ENCODE measurements at places on chromosomes 12 and 14.
A peak's percentile ranks its signal among the peaks of the same experiment; 100 is the strongest.

GRCh38 chr14:62905566-62905965 is 139.7 kb downstream of the KCNH5 start:
- no peak for DNase-seq

GRCh38 chr12:131087991-131088700 is 134.4 kb downstream of the ADGRD1 start:
- no peak for DNase-seq

DNA sequence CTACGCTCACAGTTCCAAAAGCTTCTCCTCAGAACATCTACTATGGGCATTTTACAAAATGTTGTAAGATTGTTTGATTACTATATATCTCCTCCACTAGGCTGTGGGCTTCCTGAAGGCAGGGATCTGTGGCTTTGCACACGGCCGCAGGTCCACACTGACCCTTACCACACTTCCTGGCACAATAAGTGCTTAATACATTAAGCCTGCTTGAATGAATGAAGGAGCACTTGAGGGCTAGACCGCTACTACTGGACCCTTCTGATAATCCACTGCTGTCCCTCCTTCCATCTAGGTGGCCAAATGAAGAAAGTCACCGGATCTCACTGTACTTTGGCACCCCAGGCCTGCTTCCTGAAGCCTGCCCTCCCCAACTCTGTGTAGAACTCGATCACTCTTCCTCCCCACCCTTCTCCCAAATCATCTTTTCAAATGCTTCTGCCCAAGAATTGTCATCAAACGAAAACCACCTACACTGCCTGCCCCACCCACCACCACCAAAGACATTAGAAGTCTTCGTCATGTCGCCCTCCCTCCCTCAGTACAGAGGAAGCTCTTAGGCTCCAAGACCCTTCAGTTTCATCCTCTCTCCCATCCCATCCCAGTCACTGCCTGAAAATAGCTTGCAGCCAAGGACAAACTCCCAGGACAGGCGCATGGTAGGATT is 596 bp upstream of the ZBTB39 start:
- DNase-seq: peak; percentile 42

GRCh38 chr14:49593016-49593415 is 5.7 kb upstream of the LRR1 start:
- DNase-seq: no peak

- DNase-seq: no peak
Observed at GRCh38 chr12:108116699-108117098, 12.4 kb upstream of the WSCD2 start.

DNA sequence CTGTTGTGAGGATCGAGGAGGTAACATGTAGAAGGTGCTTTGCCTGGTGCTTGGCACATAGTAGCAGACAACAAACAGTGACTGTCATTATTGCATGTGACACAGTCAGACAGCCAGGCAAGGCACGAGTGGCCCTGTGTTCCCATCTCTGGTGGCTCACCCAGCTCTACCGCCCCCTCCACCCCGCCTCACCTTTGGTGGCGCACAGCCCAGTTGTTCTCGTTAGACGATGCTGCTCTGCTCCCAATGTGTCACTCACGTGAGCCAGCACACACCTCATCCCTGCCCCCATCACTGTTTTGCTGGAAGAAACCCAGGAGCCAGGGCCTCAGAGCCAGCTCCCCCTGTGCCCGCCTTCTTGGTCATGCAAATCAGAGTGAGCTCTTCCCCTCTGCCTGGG is 113.3 kb downstream of the CALM1 start:
- no peak for DNase-seq

- DNase-seq: peak; percentile 30
Observed at GRCh38 chr12:96811083-96811482, 96.0 kb upstream of the NEDD1 start.

GRCh38 chr12:121239351-121240061 is 29.6 kb downstream of the P2RX4 start:
- no peak for DNase-seq

- no peak for DNase-seq
Observed at GRCh38 chr14:104119119-104119487, 19.3 kb upstream of the KIF26A start.

DNA sequence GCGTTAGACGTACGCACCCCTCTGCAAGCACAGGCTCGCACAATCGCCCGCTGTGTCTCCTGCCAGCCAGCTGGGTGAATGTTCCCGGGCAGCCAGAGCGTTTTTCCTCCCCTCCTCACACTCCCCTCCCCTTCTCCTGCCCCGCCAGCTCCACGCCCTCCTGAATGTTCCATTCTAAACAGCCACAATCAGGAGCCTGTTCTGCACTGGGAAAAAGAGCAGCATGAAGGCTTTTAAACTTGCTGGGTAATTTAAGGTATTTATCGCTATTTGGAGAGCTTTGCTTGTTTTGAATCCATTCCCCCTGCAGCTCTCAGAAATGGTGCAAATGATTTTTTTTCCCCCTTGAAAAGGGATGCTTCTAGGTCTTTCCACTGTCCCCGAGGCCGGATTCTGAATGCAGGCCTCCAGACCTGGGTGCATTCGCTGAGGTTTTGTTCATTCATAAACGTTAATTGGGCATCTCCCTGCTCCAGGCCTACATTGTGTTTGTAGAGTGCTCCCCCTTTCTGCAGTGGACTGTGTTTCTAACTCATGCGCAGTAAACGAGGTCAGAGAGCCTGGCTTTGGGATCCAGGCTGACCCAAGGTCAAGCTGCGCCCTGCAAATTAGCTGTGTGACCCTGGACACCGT is 212.5 kb downstream of the CHST11 start:
- DNase-seq: no peak

DNA sequence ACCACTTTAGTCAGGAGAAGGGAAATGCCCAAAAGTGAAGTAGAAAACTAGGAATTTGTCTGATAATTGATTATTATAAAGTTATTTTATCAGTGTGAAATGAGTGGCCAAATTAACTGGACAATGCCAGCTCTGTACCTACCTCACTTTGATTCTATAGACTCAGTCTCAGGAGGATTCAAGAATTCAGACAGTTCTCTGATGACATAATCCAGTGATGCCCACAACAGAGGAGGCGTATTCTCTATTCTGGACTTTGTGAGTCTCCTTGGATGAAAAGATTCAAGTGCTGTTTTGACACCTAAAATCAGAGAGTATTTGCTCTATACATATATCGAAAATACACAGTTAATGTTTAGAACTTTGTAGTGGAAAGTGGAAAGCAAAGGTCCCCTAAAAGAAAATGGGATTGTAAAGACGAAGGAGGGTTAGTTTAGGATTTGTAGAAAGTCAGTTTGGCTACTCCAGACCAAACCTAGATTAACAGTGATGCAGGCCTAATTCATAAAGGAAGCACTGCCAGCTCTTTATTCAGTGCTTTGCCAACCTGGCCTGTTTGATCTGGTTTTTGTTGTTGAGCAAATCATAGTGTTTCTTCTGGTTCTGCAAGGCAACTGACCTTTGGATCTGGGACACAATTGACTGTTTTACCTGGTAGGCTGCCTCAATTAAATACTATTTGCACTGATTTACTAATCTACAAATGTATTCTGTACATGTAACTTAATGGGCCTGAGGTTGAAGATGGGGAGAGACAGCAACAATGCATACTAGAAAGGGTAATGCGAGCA is 67.4 kb downstream of the DAD1 start:
- no peak for DNase-seq

- no peak for DNase-seq
Observed at GRCh38 chr12:108619369-108620160, 14.1 kb downstream of the SELPLG start.

- DNase-seq: no peak
Observed at GRCh38 chr12:82015623-82016347, 256.6 kb upstream of the PPFIA2 start.

- no peak for DNase-seq
Observed at GRCh38 chr12:5154091-5154490, 110.4 kb downstream of the KCNA5 start.

DNA sequence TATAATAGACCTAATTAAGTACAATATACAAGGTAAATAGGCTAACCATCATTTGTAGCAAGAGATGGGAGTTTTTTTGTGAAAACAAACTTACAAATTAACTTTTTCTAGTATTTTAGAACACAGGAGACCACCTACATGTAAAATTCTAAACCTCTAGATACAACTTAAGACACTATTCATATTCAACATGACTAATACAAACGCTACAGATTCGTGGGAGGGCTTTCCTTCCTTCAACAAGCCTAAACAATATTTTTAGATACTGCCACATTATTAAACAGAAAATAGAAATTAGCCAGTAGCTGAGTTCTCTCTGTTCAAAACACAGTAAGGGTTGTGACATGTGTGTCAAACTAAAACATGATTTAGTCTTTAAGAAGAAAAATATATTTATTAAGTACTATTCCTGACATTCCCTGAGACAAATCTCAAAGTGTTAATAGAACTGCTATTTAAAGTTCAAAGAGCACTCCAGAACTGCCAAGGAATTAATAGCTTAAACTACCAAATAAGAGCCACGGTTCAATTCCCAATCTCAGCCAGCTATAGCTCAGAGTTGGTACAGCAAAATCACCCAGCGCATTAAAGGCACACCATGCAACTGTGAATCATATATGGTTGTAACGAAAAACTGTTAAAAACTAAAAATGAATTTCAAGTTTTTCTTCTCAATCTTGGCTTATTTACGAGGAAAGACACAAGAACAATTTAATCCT is 10.7 kb downstream of the MED13L start:
- DNase-seq: no peak

DNA sequence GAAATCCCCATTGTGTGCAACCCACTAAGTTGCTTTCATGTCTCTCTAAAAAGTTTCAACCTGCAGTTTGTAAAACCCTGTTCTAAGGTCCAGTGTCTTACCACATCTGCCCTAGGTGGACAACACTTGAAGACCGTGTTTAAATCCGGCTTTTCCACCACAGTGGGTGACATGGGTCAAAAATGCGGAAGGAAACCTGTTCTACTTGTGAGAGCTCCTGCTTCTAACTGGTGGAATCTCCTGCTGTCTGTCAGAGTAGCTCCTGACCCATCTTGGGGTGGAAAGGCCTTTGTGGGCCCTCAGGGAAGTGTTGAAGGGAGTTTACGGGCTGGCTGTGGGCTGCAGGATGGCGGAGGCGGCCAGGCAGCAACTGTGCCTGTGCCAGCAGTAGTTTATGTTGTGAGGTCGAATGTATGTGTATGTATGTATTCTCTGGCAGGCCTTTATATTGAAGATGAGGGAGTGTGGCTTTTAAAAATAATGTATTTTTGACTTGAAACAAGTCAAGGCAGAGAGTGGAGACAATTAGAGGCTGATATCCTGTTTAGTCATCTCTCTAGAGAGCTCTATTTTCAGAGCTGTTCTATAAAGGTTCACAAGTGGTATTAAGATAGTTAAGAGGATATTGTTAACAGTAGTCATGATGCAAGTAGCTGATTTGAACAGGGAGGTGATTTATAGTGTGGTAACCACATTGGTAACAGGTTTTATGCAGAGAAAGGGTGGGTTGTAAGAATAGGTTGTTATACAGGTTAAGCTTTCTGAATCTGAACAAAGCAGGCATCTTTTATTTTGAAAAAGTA is 67.0 kb downstream of the PRKCH start:
- DNase-seq: no peak

- no peak for DNase-seq
Observed at GRCh38 chr12:132638541-132639408, 20.2 kb downstream of the P2RX2 start.

- no peak for DNase-seq
Observed at GRCh38 chr12:32047357-32048212, 59.1 kb upstream of the BICD1 start.

DNA sequence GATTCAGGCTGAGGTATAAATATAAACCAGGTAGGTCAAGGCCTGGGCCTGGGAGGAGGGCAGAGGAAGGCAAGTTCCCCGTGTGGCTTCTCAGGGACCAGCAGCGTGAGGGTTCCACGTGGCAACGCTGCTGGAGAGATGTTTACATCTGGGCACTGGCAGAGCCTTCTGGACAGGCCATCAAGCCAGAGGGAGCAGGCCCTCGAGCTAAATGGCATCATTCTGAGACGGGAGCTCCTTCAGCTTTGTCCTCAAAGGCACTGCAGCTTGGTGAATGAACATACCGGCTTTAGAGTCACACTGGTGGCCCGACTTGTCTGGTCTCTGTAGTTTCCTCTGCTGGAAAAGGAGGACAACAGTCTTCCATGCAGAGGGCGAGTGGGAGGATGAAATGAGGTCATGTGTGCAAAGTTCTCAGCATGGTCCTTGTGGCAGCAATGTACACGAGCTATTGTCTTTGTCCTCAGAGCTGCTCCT is 231.3 kb downstream of the ZFP36L1 start:
- DNase-seq: no peak

DNA sequence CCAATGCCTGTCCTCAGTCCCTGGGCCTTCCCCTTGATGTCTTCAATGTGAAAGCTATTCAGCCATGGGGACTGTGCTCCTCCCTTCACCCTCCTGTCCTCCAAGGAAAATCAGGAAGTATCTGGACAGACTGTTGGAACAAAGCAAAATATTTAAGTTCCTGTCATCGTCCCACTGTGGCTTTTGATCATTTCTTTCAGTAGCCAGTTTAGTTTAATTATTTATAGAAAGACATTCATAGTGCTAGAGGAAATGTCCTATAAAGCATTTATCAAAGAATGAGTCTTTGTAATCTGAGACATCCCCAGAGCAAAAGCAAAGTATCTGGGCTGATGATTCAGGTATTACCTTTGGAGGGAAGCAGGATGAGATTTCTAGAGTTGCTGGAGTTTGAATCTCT is 254.1 kb downstream of the NRXN3 start:
- no peak for DNase-seq

DNA sequence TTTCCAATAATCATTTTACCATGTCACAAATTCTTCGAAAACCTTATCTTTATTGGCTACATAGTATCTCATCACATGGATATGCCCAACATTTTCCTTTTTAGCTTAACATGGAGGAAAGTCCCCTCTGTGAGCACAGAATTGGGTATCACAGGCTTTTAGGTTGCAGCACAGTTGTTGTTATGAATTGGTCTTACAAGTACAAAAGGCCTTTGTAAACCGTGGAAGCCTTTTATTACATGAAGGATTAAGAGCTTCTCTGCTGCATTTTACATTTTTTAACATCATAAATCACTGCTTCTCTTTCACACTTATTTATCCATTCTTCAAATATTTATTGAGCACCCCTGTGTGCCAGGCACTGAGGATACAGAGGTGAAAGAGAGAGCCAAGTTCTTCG is 26.2 kb downstream of the UBE3B start:
- DNase-seq: no peak

GRCh38 chr14:62304257-62304656 is 542.0 kb downstream of the SNAPC1 start:
- no peak for DNase-seq
